ENCODE measurements at places on chromosomes 7 and 10.

- no peak for DNase-seq
Observed at GRCh38 chr7:15086862-15087261, 184.3 kb upstream of the DGKB start.

DNA sequence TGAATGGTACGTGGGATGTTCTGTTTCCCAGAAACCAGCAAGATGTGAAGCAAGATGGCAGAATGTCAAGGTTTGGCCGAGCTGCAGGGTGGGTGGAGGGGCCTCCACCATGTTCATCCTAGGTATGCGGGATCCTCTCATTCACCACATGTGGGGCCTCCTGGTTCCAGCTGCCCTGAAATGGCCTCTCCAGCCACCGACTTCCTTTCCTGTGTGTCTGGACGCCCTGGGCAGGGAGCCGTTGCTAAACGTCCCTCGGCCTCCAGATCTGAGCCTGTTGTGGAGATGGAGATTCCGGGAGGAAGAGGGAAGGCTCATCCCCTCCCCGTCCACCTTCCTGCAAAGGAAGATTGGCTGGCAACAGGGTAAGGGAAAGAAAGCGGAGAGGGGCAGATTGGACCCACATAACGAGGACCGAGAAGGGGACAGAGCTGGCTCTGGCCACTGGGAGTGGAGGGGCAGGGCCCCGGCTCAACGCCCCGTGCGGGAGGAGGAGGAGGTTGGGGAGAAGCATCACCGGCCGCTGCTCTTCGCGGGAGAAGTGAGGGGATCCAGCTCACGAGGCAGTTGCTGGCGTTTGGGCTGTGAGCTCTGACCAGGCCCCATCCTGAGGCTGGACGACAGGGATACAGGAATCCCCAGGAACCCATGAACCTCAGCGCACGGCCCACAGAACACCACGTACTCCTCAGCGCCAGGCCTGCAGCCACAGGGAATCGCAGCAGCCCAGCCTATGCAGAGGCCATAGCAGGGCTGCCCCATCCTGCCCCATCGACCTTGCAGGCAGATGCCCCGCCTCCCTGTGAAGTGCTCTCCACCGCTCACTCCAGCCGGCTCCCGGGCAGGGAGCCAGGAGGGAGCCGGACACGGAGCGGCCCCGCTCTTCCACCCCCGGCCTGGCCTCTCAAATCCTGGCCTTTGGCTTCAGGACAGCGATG lies 98.3 kb downstream of the FOXL3 start:
- no peak for DNase-seq

DNA sequence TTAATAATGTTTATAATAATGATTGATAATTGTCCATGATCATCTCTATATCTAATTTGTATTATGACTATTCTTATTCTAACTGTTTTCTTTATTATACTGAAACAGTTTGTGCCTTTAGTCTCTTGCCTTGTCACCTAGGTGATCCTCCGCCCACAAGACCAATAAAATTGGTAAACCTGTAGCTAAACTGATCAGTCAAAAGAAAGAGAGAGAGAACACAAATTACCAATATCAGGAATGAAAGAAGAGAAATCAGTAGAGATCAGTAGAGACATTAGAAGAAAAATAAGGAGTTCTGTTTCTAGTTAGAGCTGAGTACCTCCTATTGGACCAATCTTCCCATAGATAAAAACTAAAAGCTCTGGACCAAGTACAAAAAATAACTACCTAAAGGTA lies 6.1 kb upstream of the COA1 start:
- no peak for DNase-seq

DNA sequence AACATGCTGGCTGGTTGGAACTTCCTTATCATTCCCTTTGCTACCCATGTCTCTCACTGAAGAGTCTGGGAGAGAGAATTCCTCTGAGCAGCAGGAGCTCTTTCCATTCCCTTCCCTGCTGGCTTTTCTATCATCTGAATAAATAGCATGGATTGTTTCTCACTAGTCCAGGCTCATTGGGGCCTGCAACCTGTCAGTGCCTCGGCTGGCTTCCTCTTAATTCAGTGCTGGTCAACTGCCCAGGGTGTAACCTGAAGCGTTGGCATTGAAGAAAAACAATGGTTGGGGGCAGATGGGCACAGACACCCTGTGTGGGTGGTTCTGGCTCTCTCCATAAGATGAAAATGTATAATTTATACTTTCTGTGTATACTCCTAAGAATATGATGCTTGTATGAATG lies 155.6 kb downstream of the ANLN start:
- DNase-seq, result no peak

DNA sequence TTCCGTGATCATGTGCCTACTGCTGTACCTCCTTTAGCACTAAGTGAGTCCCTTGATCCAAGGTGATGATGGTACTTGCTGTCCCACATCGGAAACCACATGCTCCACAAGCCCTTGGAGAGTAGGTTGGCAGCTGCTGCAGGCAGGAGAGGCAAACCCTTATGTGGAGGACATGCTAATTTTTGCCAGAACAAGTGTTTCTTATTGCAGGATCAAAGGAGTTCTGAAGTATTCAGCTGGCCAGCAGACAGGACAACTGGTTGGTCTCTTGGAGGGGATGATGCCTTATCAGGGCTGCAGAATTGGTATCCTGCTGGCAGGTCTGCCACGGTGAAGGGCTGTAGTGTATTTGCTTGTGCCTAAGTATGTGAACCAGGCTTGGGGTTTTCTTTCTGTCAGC lies 36.8 kb downstream of the NACAD start:
- no peak for DNase-seq

- no peak for DNase-seq
Observed at GRCh38 chr10:104059364-104059763, 26.3 kb downstream of the COL17A1 start.

- DNase-seq, result no peak
Observed at GRCh38 chr7:138204285-138204981, 128.2 kb downstream of the AKR1D1 start.

DNA sequence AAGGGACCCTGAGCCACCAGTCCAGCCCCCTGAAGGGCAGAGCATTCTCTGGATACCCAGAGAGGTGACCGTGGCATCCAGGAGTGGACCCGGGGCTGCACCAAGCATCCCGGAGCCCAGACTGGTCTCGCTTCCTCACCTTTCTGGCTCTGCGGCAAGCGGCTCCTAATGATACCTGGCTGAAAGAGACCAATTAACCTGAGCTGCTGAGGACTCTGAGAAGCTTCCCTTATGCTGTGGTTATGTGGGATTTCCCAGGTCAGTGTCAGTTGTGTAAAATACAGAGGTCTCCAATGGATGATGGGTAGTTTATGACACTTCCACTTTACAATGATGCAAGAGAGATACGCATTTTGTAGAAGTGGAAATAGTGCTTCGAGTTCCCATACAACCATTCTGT lies 51.5 kb downstream of the PFKFB3 start:
- no peak for DNase-seq

GRCh38 chr10:6635784-6636183 lies 55.7 kb upstream of the PRKCQ start:
- DNase-seq, result no peak

GRCh38 chr7:141288626-141289025 lies 214.8 kb downstream of the TMEM178B start:
- DNase-seq, result no peak

GRCh38 chr7:136063326-136063666 lies 86.1 kb upstream of the MTPN start:
- no peak for DNase-seq

All from effector CD8-positive, alpha-beta T cell (primary cell).